ENCODE measurements at places on chromosomes 2 and 18.

- DNase-seq: no peak
Observed at GRCh38 chr18:31043709-31044108, 1.2 kb upstream of the DSC3 start.

DNA sequence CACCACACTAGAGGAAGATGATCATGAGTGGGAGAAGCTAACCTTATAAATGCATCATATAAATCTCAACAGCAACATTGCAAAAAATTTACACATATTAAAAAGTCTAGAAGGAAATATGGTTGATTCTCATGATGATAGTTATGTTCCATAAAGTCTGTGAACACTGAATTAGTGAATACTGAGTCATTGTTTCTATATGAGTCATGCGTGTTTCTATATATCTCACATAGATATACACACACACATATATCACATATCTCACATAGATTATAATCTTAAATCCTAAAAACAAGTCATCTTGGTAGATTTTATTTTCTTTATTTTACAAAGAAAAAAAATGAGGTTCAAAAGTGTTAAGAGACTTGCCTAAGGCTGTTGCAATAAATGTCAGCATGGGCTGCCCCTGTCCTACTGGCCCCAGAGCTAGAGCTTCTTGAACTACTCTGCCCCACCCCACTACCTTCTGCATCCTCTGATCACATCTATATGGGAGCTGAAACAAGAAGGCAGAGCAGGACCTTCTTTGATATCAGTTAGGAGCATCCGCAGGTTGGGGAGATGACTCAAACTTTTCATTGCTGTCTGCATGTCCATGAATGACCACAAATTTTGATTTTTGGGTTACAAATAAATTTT, 81.8 kb upstream of the ADAM23 start:
- DNase-seq: no peak

DNA sequence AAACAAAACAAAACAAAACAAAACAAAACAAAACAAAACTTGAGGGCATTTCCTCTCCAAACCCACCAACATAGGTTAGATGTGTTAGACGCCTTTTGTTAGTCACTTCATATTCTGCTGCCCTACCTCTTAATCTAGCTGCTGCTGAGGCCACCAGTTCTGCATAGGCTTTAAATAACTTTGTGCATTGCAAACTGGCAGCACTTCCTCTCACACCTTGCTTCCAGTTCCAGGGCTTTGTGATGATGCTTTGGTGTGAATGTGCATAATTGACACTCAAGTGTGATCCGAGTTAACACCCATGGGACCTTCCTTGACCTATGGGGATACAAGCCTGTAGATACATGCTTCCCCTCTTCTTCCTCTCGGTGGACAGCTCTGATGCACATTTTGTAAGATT, 2.3 kb upstream of the SERPINB11 start:
- no peak for DNase-seq

DNA sequence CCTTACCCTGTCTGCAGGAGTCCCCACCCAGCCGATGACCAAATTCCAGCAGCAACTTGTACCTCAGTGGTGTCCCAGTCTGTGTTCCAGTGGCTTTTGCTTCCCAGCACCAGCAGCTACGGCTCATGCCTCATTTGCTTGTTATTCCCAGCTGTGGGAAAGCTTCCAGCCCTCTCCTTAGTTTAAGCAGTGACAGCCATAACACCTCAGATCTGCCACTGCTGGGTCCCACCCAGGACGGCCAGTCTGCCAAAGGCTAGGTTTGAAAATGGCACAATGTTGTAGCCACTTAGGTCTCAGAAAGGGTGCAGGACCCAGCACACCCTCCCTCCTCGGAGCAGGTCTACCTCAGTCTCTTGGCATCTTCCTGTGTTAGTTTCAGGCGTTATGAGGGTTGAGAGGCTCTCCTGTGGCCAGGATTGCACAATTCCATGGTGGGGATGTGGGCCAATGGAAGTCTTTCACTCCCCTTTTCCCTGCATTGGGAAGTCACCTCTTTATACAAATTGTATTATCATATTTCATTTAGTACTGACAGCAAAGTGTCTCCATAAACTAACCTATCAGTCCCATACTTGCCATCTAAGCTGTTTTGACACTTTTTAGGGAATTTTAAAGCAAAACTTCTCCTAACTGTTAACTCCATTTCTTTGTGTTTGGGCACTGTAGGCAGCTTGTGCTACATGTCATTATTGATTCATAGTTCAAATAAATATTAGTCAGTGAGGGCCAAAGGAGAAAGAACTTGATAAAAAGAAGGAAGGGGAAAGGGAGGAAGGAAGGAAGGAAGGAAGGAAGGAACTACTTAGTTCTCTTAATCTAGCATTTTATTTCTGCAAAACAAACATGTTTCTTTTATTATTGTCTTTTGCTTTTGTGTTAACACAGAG, 62.9 kb upstream of the FAM110C start:
- DNase-seq: no peak

DNA sequence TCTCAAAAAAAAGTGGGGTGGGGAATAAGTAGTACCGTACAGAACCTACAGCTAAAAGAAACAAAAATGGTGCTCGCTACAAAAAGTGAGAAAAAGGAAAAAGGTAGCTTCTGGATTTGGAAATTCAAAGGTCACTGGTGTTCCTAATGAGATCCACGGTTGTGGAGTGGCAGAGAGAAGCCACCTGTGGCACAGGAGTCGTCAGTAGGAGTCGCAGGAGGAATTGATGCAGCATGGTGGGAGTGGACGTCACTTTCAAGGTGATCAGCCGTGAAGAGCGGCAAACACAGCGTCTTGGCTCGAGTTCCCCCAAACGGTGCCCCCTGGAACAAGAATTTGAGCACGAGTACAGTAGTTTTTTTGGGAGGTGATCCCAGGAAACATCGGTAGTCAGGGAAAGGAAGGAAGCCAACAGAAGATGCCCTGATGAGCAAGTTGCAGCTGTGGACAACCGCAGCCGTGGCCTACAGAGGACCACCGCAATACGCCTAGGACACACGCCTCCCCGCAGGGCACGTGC, 1.4 kb upstream of the TTL start:
- DNase-seq: no peak

DNA sequence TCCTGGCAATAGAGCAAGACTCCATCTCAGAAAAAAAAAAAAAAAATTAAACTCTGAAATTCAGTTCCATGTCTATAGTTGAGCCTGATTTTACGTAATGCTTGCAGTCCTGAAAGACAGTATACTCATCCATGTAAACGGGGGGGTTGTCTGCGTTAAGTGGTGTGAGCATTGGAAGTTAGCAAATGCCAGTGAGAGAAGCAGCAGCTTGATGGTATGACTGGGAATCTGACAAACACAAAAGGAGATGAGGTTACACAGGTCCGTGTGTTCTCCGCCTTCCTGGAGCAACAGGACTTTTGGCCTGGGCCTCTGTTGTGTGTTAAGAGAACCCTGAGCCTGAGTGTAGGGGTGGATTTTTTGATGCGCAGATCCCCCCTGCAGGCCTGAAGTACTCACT, 82.9 kb downstream of the PRKCE start:
- DNase-seq: no peak

DNA sequence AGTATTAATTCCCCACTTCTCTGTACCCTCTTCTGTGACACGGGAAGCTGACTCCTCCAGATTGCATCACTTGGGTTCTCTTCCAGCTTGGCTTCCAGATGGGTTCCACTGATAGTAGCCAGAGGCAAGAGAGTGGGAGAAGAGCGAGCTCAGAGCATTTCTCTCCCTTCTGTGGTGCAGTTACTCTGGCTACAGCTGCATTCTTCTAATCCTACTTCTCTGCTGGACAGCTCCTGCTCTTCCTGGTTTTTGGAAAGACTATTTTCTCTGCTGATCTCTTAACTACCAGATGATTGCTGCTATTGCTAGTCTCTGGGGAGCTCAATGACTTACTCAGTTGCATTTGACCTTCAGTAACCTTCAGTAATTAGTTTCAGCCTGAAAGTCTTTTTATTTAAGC, 187.5 kb upstream of the MAP2 start:
- DNase-seq: no peak
